ENCODE measurements at places on chromosomes 4 and X. TPM values are rescaled to one million over a fixed set of nuclear protein-coding genes. Genes with fewer than 3 reads are reported as not detected.

MRPL1 gene
- total RNA-seq = 38.4 TPM

RXFP1 gene
- total RNA-seq = 9.3 TPM

GAB3 gene
- 5.8 TPM for total RNA-seq

AMOT gene
- total RNA-seq = 21.0 TPM

VEGFC gene
- 25.4 TPM for total RNA-seq

VCX3A gene
- total RNA-seq = not detected

SPANXB1 gene
- not detected for total RNA-seq

PPA2 gene
- 67.2 TPM for total RNA-seq

SUV39H1 gene
- total RNA-seq = 3.8 TPM

SYNPO2 gene
- 1,079 TPM for total RNA-seq

MFAP3L gene
- 3.0 TPM for total RNA-seq

EVC gene
- total RNA-seq = 25.6 TPM

FUNDC1 gene
- total RNA-seq = 8.4 TPM

DUSP9 gene
- total RNA-seq = not detected

CCKAR gene
- total RNA-seq = not detected

PPP4R3C gene
- not detected for total RNA-seq

ADAMTS3 gene
- total RNA-seq = 3.2 TPM

WDR17 gene
- 3.0 TPM for total RNA-seq

FRMPD3 gene
- 1.0 TPM for total RNA-seq

ETDA gene
- total RNA-seq = not detected

RASGEF1B gene
- 12.9 TPM for total RNA-seq

Data from posterior vena cava (tissue), 2 donors.